ENCODE measurements at places on chromosomes 7 and 10.

DNA sequence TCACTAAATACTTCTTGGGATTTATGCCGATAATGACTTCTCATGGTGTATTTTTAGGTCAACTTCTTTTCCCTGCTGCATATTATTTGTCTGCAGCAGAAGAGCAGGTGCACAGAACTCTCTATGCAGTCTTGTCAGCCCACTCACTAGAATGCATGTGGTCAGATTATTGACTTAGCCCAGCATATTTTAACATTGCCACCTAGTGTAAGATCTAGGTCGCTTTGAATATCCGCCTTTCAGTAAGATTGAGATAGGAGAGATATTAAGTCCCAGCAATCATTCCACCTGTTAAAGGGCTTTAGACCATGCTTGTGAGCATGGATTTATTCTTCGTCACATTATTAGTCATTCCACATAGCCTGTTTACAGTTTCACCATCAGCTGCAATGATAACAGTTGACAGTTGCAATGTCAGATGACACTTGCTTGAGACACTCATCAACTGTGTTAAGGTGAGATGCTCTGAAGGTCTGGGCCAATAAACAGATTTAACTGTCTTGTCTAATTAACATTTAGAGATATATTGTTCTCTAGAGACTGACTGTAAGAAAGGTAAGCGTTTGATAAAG, 491.7 kb downstream of the ARL4A start:
- no peak for DNase-seq

DNA sequence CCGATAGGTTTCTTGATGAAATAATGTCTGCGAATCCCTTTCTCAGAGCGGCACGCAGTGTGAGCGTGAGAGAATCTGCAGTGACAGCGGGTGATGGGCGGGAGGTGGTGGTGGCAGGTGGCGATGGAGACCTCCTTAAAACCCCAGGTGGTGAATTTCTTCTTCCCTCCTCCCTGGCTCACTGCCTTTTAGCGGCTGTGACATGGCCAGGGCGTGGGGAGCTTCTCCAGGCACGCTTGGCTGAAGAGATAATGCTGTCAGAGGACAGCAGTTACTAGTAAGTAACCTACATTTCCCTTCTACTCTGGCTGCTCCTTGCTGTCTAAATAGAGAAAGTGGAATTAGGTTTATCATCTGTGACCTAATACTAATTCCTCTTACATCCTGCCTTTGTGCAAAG, 141.4 kb upstream of the INSYN2A start:
- no peak for DNase-seq

DNA sequence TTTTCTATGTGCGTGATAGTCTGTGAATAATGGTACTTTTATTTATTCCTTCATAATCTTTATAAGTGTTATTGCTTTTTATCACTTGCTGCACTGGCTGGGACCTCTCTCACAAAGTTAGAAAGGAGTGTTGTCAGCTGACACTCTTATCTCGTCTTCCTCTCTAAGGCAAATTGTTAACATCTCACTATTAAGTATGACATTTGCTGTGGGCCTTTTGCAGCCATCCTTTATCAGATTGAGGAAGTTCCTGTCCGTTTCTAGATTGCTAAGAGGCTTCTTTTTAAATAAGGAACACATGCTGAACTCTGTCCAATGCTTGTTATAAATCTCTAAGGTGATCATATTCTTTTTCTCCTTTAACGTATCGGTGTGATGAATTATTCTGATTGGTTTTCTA, 27.4 kb upstream of the DIP2C start:
- no peak for DNase-seq

DNA sequence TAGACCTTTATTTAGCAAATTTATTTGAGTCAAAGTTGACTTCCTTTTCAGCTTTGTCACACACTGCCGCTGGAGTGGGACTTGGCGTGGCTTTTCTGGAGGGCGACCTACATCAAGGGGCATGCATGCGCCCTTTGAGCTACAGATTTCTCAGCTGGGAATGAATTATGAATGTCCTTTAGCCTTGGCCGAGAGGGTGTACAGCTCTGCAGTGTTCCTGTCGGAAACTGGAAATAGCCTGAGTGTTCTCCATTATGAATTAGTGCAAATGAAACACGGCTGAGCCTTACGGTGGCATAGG, 79.7 kb downstream of the GLRX3 start:
- DNase-seq = no peak

GRCh38 chr7:7695111-7695817, 23.1 kb downstream of the RPA3 start:
- no peak for DNase-seq

- no peak for DNase-seq
Observed at GRCh38 chr10:109126541-109126940, 796.8 kb downstream of the XPNPEP1 start.
